ENCODE measurements at places on chromosomes 2 and 18.

DNA sequence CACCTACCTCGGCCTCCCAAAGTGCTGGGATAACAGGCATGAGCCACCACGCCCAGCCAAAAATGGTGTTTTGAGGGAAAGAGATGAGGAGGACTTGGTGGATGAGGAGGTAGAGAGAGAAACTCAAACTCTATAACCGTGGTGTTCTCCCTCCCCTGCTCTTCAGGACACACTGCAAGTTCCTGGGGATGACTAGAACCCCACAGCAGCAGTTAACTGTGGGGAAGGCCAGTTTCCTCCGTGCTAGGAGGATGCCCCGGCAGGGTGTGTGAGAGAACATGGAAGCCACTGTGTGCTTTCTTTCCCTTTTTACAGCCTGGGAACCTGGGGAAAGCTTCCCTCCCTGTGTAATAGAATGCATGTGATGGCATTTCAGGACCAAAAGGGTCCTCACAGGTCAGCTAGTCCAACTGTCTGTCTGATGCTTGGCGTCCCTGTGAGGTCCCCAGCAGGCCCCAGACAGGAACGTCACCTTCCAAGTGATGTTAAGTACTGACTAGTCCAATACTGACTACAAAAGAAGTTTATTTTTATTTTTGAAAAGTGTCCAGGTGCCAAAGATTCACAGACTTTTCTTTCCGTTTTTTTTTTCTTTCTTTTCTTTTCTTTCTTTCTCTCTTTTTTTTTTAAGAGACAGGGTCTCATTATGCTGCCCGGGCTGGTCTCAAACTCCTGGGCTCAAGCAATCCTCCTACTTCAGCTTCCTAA lies 38.9 kb downstream of the MYCN start:
- DNase-seq, result no peak

GRCh38 chr2:27973592-27973991 lies 83.1 kb downstream of the BABAM2 start:
- no peak for DNase-seq

DNA sequence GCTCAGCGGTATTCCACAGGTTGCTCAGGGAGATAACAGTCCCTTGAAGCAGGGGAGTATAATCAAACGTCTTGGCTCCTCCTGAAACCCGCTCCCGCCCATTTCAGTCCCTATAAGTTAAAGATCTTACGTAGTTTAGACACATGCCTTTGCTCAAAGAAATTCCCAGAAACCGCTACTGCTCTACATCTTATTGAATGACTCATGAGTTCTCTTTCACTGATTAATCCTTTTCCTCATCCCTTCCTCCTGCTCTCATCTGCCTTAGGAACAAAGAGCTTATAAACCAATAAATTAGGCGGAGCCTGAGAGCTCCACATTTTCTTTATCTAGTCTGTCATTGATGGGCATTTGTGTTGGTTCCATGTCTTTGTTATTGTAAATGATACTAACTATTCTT lies 4.2 kb upstream of the SERPINB4 start:
- no peak for DNase-seq

DNA sequence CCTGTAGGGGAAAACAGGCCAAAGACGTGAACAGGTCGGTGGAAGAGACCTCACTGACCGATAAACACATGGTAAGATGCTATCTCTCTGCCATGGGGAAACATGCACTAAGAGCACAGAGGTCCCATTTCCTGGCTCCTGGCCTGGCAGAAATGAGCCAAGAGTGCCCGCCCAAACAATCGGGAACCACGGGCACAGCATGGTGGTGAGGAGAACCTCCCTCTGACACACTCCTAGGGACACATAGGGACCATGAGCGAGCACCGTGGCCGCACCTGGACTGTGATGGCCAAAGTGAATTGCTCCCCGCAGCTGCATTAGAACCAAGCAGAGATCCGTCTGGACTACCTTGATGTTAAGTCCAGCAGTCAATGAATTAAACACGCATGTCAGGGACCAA lies 11.1 kb downstream of the HS6ST1 start:
- no peak for DNase-seq

GRCh38 chr2:204652063-204652462 lies 106.8 kb downstream of the PARD3B start:
- no peak for DNase-seq

GRCh38 chr2:85893428-85894258 lies 4.9 kb upstream of the ST3GAL5 start:
- DNase-seq, result no peak

DNA sequence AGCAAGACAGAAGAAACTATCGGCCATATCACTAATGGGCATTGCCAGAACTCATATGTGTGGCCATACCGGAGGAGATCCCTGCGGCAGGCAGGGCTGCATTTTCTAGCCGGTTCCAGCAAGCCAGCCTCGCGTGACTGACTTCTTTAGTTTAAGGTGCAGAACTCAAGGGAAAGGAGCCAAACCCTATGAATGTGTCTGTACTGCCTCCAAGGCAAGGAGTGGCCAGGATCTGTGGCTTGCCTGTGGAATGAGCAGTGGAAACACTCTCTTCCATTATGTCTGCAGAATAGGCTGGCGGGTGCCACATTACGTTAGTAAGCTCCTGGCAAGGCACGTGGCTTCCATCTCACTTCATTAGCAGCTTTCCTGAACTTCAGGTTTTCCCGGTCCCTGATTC lies 137.6 kb downstream of the ATL2 start:
- no peak for DNase-seq

DNA sequence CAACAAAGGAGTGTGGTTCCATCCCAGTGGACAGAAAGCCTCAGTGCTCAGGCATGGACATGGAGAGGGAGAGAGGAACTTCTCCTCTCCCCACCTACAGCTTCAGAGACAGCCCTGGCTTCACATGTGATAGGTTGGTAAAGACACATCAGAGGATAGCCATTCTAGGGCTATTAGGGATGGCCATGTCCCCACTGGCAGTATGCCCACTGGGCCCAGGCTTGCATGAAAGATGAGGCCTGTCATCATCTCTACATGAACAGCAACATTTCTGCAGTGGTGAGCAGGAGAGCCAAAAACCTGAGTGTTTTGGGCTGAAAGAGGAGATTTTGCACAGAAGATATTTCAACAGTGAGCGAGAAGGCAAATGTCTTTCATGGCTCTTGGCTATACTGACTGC lies 517.2 kb downstream of the NR4A2 start:
- DNase-seq, result no peak

DNA sequence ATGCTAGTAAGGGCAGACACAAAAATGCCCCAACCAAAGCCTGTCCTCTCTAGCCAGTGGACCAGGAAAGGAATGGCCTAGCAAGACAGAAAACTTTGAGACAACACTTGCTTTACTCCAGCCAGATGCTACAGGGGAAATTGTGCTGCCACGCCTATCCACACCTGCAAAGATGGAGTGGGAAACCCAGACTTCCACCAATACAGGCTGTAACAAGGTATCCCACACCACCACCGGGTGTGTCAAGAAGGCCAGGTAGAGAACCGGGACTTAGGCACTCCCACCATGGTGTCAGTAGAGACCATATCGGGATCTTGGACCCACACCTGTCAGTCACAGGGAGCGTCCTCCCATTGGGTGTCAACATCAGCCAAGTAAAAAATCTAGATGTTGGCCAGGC lies 16.2 kb upstream of the ESPNL start:
- DNase-seq, result no peak

DNA sequence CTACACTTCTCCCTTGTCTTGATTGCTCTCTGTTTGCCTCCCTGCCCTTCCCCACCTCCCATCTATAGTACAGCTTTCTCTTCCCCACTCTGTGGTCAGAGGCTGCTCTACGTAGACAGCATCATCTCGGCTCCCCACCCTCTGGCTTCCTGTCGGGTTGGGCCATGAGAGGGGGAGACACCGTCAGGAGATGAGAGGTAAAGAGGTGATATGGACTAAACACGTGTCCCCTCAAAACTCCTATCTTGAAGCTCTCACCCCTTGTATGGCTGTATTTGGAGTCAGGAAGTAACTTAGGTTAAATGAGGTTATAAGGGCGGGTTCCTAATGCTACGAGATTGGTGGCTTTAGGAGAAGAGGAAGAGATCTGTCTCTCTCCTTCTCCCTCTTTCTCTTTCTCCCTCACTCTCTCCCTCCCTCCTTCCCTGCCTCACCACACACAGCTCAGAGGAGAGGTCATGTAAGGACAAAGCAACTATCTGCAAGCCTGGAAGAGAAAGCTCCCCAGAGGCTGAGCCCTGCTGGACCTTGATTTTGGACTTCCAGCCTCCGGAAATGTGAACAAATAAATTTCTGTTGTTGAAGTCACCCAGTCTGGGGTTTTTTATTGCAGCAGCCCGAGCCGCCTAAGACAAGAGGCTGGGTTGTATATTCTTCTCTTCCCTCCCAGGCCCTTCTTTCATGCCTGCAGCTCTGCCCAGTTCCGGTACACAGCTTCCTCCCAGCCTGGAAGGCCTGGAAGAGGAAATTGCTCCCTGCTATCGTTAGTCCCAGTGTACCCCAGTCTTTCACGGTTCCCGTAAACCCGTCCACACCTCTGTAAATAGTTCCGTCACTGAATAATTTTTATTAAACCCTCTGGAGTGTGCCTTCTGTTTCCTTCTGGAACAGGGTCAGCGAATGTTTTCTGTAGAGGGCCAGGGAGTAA lies 138.0 kb downstream of the AKAIN1 start:
- no peak for DNase-seq

- peak; percentile 10 for DNase-seq
These were observed 73.6 kb downstream of the SPATS2L start for GRCh38 chr2:200380091-200380561.

- no peak for DNase-seq
These were observed 57.7 kb upstream of the LRP1B start for GRCh38 chr2:142188562-142188961.

DNA sequence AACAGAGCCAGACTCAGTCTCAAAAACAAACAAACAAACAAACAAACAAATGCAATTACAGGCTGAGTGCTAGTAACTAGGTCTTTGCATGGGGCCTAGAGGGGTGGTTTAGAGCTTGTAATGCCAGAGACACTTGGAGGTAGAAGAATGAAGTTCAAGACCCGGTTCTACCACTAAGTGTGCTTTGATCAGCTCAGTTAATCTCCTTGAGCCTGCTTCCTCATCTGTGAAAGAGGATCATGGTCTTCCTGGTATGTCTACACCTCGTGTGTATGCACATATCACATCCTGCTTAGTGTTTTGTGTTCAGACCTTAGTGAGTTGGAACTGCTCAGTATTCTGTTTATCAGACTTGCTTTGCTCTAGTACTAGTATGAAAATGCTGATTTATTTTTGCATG lies 4.8 kb upstream of the ATP6V1C2 start:
- DNase-seq, result no peak

DNA sequence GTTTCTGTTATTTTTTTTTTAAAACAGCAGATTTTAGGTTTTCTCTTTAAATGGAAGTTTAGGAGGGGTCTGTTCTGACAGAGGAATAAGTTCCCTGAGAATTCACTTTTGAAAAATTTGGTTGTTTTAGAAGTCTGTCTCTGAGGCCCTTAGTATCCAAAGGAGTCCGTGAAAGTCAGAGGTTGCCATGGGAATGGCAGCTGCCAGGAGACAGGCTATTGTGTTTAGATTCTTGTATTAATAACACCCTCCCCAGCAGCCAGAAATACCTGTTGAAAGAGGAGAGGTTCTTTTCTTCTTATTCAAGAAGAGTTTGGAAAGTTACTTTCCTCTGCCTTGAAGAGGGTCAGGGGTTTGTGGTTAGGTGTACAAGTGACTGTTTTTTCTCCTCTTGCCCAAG lies 29.5 kb downstream of the TNP1 start:
- DNase-seq, result no peak

GRCh38 chr2:175136334-175137215 lies 31.4 kb downstream of the ATF2 start:
- no peak for DNase-seq

DNA sequence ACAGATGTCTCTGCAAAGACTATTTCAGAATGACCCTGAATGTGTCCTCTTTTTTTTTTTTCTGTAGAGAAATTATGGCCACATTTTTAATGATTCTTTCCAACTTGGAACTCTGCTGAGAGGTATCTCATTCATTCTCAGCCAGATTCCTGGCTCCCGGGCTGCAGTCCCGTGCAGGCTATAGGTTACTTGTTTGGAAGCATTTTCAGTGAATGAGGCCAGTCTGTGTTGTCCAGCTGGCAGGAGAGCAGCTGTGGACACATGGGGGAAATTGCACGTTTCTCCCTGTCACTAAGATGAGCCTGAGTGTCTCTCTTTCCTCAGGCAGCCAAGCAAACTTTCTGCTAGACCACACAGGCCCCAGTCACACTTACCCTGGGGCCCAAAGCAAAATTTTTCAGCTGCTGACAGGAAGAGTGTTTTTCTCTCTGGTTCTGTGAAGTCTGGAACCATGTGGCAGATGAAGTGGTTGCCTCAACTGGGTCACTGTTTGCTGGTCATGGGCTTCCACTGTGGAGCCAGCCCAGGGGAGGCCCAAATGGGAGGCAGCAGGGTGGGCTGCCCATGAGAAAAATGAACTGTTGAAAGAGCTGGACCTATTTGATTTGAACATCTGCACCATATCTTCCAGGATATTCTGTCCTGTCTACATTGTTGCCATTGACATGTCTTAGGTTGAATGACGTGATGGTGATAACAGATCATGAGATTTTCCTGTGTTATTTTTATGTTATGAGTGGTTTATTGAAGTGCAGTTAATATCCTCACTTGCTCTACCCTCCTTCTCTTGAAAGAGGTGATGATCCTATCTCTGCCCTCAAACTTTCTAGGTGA lies 431.2 kb downstream of the LPIN1 start:
- DNase-seq, result no peak

GRCh38 chr18:76374330-76375281 lies 120.4 kb downstream of the ZNF516 start:
- no peak for DNase-seq

DNA sequence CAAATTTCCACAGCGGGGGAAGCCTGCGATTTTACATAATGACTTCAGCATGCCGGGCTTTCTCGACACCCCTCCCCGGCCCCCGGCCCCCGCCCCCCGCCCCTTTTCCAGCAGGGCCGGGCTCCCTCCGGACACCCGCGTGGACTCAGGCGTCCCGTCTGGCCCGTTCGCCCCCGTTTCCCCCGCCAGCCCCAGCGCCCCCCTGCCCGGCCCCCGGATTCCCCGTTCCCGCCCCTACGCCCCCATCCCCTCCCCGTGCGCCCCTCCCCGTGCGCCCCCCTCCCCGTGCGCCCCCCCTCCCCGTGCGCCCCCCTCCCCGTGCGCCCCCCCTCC lies 456 bp upstream of the NFATC1 start:
- no peak for DNase-seq

GRCh38 chr2:114119862-114120261 lies 230.0 kb downstream of the ACTR3 start:
- no peak for DNase-seq

DNA sequence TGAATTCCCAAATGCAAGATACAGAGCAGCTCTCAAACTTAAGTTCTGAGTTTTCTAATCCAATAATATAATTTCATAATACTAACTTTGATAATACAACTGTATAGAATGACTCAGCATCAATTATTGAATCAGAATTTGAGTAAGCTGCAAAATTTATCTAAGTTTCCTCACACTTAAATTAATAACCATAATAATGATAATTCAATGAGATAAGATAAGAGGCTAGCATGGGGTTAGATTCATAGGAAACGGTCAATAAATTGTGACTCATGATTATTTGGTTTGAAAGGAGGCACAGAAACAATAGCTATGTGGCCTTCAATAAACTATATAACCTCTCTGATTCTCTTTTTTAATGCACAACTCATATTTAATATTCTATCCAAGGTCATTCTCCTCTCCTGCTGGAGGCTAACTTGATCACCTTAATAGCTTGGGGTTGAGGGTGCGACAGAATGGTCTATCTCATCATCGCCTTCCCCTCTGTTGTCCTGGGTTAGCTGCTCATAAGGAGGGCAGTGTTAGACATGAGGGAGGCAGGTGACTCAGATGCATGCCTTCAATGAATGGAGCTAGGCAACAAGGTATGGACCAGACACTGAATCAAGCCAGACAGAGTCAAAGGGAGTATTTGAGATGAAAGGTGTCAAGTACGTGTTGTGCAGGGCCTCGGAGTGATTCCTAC lies 36.2 kb upstream of the BMP10 start:
- DNase-seq, result no peak

- DNase-seq, result no peak
These were observed 14.4 kb upstream of the REL start for GRCh38 chr2:60867007-60867406.

Data from NCI-H1092 (cell line).